Endothelial cell (in vitro differentiated cells): ENCODE measurements at places on chromosomes 7 and 10. TPM values are rescaled to one million over a fixed set of nuclear protein-coding genes. Genes with fewer than 3 reads are reported as not detected.

- no peak for DNase-seq
These were observed 103.3 kb downstream of the LARP4B start for GRCh38 chr10:828191-828590.

DNA sequence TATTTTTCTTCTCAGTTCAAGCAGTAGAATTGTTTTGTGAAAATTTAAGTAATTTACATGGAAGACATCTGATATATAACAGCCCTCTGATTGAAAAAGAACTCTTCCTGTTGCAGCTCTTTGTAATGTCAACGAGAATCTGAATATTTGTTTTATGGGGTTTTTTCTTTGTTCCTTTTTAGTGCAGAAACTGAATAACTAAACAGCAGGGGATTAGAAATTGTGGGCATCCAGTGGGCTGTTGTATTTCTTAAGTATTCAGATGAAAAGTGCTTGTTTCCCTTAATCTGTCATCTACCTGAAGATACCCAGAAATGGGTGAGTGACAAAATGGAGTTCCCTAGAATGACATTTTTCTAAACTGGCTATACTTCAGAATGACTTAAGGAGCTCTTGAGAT is 7.4 kb downstream of the ARL4A start:
- DNase-seq: no peak

Gene GIMAP4
- total RNA-seq: 6.4 TPM

Gene INMT
- 1.4 TPM for total RNA-seq

Gene ARMC3
- 2.1 TPM for total RNA-seq

DNA sequence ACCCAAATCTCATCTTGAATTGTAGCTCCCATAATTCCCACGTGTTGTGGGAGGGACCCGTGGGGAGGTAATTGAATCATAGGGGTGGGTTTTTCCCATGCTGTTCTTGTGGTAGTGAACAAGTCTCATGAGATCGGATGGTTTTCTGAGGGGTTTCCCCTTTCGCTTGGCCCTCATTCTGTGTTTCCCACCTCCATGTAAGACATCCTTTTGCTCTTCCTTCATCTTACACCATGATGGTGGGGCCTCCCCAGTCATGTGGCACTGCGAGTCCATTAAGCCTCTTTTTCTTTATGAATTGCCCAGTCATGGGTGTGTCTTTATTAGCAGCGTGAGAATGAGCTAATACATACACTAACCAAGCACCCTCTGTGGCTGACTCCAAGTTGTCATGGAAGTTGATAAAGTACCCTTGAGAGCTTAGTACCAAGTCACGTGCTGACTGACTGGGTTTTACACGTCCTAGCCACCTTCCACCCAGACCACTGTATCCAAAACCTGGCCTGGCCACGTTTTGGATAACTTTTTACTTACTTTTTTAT is 614.4 kb downstream of the SDK1 start:
- DNase-seq: no peak

Gene HABP2
- total RNA-seq: not detected

DNA sequence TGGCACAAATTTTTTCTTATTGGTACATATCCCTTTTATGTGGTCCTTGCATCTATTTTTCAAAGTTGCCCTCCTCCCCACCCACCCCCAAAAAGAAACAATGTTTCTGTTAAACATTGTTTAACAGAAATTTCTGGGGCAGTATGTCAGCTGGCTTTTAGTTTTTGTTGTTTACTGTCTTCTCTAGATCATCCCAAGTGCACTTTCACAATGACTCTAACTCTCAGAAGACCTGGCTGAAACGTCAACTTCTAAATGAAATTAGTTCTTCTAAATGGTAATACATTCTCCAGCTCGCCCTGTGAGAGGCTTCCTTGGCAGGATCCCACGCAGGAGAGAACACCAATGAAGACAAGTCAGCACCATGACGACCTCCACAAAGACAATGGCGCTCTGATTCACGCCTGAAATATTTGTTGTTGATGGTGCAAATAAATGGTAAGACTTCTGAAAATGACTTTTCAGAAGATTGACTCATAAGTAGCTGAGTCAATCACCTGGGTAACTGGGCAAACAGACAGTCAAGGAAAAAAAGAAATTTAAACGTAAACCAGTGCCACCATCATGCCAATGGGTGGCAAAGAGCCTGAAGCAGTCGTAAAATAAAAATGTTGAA is 293.7 kb downstream of the FZD1 start:
- no peak for DNase-seq

GRCh38 chr10:42177077-42177792 is 461.1 kb downstream of the ZNF33B start:
- no peak for DNase-seq

- no peak for DNase-seq
These were observed 422.8 kb upstream of the ZMIZ1 start for GRCh38 chr10:78645975-78646374.

Gene STEAP1
- 1.0 TPM for total RNA-seq

DNA sequence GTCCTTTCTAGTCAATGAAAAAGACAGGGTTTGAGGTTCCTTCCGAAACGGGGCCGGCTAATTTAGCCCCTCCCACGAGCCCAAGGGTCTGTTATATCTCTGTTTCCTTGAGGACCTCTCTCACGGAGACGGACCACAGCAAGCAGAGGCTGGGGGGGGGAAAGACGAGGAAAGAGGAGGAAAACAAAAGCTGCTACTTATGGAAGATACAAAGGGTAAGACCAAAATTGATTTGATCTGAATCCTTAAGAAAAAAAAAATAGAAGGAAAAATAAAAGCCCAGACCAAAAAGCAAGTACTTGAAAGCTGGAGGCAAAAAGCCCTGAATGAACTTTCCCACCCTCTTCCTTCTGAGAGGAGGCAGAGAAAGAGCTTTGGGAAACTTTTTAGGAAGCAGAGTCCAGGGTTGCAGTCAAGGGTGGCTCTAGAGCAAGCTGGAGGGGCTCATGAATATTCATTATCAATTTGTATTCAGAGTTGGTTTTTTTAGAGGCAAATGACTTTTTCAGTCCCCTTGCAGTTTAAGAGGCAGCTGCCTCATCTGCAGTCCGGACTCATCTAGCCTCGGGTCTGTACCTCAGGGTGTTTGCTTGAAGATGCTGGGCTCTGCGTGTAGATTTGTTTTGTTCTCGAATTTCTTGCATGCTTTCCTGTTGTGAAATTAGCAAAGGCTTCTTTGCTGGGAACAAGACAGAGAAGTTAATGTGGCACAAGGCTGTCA is at the start of gene ENTPD1:
ENTPD1 (plus strand) TSS at position 123 of the 721 bp plus-strand sequence; CDS start at position 200, 77 bp downstream.
- DNase-seq: no peak

- no peak for DNase-seq
These were observed 79.2 kb downstream of the C7orf25 start for GRCh38 chr7:42832667-42833066.

DNA sequence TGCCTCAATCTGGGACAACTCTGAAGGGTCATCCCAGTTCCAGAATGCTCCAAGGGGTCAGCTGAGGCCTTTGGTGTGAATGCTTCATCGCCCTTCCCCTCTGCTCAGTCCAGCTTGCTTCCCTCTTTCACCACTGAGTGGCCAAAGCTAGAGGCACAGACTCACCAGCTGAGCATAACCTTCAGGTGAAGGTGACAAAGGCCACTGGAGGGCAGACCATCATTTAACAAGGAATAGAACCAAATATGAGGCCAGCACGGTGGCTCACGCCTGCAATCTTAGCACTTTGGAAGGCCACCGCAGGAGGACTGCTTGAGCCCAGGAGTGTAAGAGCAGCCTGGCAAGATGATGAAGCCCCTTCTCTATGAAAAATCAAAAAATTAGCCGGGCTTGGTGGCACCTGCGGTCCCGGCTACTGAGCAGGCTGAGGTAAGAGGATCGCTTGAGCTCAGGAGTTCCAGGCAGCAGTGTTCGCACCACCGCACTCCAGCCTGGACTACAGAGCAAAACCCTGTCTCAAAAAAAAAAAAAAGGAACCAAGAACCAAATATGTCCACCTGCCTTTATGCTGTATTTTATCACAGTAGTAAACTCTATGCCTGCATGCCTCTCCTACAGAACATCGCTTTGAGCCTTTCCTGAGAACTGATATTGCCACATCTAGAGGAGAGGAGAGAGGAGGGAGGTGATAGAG is 13.4 kb downstream of the PRKAG2 start:
- no peak for DNase-seq

- DNase-seq: no peak
These were observed 7.1 kb upstream of the TEX36 start for GRCh38 chr10:125689955-125690569.
